ENCODE measurements at places on chromosomes 6 and 20.

- no peaks in the 10 kb centered on the region for H3K36me3 ChIP-seq
- no peak for DNase-seq
- no peak overlapping the region for H3K27ac ChIP-seq
- H3K27me3 ChIP-seq = no peaks in the 10 kb centered on the region
- no peaks in the 10 kb centered on the region for H3K4me1 ChIP-seq
Measured at GRCh38 chr6:11601776-11602605, 64.4 kb downstream of the TMEM170B start.

DNA sequence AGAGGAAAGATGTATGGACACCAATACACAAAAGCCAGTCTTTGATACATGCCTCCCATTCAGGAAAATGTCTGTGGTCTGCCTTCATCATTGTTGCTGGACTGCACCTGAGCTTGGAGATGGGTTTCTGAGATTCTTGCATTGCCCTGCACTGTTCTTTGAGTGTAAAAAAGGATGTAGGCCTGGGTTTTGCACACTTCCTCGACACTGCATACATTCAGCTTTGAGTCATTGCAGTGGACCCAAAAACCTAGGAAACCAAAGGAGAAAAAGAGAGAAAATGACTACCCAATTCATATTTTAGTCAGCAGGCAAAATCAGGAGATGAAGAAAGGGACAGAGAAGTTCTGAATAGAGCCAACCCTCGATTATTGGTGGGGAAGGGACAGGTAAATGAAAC is 9.0 kb downstream of the TOMM6 start:
- H3K4me3 ChIP-seq = no peak overlapping the region
- H3K27ac ChIP-seq = no peak overlapping the region
- no peak for DNase-seq
- no peaks in the 10 kb centered on the region for H3K27me3 ChIP-seq
- H3K36me3 ChIP-seq = peaks cover 14% of the 10 kb centered on the region

DNA sequence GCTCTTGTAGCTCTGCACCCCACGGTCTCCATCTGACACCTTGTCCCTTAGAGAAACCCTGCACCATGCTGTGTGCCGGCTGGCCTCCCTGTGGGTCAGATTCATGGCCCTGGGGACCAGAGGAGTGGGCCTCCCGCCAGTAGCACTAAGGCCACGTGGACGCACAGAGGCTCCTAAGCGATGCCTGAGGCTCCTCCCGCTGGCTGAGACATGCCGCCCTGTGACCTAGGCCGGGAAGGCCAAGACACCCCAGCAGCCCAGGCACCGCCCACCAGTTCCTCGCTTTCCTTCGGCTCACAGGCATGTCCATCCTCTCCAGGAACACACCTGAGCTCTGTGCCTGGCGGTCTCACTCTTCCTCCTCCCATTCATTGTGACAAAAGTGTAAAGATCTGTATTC is 311.0 kb downstream of the THBS2 start:
- no peaks in the 10 kb centered on the region for H3K27me3 ChIP-seq
- no peak overlapping the region for H3K4me3 ChIP-seq
- H3K4me1 ChIP-seq = peaks cover 19% of the 10 kb centered on the region
- no peaks in the 10 kb centered on the region for H3K36me3 ChIP-seq
- H3K27ac ChIP-seq = peak overlapping the region; percentile 18

GRCh38 chr6:25168637-25169036 is 110.5 kb upstream of the CARMIL1 start:
- no peak for DNase-seq
- no peaks in the 10 kb centered on the region for H3K27me3 ChIP-seq
- no peaks in the 10 kb centered on the region for H3K36me3 ChIP-seq
- peaks cover 3% of the 10 kb centered on the region for H3K4me1 ChIP-seq

GRCh38 chr20:50198180-50198666 is 7.6 kb downstream of the CEBPB start:
- H3K4me3 ChIP-seq = no peak overlapping the region
- no peak overlapping the region for H3K27ac ChIP-seq
- H3K27me3 ChIP-seq = peaks cover 7% of the 10 kb centered on the region
- peaks cover 6% of the 10 kb centered on the region for H3K4me1 ChIP-seq

DNA sequence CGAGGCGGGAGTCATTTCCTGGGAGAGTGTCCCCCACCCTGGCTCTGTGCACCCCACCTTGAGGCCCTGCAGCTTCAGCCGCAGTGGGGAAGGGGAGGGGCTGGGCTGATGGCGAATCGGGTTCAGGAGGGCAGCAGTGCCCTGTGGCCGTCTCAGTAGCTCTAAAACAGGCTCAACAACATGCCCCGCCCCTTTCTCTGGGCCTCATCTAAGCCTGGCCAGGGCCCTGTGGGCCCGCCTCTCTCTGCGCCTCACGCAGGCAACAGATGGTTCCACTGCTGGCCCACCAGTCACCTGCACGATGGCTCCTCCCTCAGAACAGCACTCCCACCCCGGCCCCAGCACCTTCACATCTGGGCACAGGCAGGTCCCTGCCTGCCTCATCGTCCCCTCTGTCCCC is 30.2 kb downstream of the CHRNA4 start:
- DNase-seq = no peak
- H3K27me3 ChIP-seq = peaks cover 5% of the 10 kb centered on the region
- no peak overlapping the region for H3K4me3 ChIP-seq
- H3K36me3 ChIP-seq = no peaks in the 10 kb centered on the region

DNA sequence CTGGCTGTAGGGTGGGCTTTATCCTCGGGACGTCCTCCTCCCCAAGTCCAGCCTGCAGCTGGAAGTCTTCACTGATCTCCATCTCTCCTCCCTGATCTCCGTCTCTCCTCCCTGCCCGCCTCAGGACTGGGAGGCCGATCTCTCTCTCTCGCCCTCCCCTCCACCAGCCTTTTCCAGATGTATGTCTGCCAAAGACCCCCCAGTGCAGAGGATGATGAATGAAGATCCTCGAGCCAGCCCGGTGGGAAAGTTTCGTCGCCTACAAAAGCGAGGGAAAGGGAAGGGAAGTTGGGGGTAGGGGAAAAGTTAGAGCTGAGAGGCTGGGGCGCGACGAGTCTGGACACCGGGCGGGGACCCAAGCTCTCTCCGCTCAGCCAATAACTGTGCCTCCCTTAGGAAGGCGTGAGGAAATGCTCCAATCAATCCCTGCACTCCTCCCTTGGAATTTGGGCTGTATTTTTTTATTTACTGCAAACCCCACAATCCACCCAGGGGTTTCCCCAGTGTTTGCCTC is 595 bp upstream of the SRF start:
- peaks cover 2% of the 10 kb centered on the region for H3K36me3 ChIP-seq
- DNase-seq = no peak
- peaks cover 12% of the 10 kb centered on the region for H3K4me1 ChIP-seq
- H3K27ac ChIP-seq = peak overlapping the region; percentile 25
- no peaks in the 10 kb centered on the region for H3K27me3 ChIP-seq
- H3K4me3 ChIP-seq = peak overlapping the region; percentile 71
